Stimulated activated CD4-positive, alpha-beta T cell treated with anti-CD3 and anti-CD28 coated beads, Interleukin-12 subunit alpha, Interleukin-12 subunit beta, amount 100 ng/mL, for 48 hours (primary cell): ENCODE measurements at places on chromosomes 1 and 21.

- no peak for DNase-seq
Measured at GRCh38 chr1:200629876-200630514, 9.4 kb upstream of the KIF14 start.

- DNase-seq = no peak
Measured at GRCh38 chr1:64955097-64956009, 11.0 kb downstream of the JAK1 start.

- DNase-seq = no peak
Measured at GRCh38 chr1:151574575-151575529, 34.7 kb downstream of the TUFT1 start.

GRCh38 chr1:158976219-158976618 is 33.5 kb upstream of the IFI16 start:
- no peak for DNase-seq

DNA sequence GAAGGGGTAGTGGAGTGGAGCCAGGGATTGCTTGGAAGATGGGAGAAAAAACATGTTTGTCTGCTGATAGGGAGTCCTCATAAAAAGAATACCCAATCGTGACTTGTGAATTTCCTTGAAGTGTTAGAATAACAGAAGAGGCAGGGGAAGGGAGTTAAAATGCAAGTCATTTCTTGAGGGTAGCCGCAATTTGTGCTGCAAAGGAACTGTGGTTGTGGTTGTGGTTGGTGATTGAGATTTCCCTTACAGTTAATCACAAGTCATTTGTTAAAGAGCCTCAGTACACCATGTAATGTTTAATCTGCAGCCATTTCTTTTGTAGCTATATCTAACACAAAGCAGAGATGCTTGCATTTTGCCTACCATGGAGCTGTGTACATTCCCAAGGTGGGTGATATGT is 38.5 kb upstream of the EGLN1 start:
- DNase-seq = peak; percentile 66

DNA sequence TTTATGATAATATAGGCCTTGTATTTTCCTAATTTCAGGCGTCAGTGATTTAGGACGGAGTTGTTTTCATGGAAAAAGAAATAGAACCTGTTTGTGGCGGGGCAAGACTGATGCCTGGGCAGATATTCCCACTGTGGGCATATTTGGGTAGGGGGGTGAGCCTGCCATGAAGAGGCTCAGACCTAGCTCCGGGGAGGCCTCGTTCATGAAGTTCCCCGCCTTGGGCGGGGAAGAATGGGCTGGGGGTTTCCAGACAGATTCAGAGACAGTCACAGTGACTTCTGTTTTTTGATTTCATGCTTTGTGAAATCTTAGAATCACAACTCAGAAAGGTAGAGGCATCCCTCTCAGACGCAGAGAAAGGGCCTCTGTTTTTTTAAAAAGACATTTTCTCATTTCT is 36.1 kb downstream of the RUNX3 start:
- DNase-seq = no peak

- no peak for DNase-seq
Measured at GRCh38 chr1:76122271-76122670, 47.7 kb downstream of the ST6GALNAC3 start.

DNA sequence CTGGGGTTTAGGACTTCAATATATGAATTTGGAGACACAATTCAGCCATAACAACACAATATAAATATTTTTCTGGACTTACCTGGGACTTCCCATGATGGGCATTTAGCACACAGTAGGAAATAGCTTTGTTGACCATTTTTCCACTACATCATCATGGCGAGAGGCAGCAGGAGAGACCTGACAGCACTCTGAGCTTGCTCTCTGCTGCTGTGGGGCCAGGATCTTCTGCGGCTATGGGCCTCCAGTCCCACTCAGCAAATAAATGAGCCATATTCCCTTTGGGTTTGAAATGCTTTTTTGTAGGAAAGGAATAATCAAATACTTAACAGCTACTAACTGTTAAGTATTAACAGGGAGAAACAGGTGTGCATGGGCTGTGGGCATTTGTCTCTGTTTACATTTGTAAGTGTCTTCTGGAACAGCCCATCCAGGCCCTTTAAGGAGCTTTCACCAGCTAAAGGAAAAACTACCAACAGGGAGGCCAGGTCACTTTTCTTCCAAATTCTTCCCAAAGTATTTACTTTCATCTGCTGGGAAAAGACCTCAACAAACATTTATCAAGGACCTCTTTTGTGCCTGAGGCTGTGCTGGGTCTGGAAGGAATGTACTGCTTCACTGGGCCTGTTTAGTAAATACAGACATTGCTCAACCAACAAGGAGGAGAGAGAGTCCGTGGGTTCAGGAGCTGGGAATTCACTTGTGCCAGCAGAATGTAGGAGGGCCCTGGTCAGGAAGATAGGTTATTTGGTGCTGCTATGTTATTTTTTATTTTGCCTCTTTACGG is 133.2 kb downstream of the LRIG2 start:
- DNase-seq = no peak

- DNase-seq = no peak
Measured at GRCh38 chr1:19786988-19787423, 12.7 kb downstream of the TMCO4 start.

DNA sequence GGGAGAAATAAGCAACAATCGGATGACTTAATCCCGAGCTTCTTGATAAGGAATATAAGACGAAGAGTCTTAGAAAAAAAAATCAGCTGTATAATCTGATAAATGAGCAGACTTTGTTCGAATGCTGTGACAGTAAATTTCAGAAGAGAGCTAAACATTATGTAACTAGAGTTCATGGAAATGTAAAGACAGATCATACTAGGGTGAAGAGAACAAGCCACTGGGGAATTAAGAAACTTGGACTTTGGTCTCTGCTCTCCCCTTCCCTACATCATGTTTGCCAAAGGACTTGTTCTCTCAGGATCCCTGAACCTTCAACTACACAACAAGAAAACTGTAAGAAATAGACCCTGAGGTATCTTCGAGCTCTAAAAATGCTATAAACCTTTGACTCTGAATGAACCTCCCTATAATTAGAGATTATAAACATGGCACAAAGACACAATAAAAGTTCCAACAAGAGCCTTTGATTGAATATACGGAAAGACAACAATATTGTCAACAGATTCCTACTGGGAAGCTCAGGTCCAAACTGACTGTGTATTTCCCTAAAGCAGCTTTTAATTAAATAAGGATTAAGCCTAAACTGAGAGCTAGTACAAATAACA is 27.5 kb downstream of the FRRS1 start:
- DNase-seq = no peak

DNA sequence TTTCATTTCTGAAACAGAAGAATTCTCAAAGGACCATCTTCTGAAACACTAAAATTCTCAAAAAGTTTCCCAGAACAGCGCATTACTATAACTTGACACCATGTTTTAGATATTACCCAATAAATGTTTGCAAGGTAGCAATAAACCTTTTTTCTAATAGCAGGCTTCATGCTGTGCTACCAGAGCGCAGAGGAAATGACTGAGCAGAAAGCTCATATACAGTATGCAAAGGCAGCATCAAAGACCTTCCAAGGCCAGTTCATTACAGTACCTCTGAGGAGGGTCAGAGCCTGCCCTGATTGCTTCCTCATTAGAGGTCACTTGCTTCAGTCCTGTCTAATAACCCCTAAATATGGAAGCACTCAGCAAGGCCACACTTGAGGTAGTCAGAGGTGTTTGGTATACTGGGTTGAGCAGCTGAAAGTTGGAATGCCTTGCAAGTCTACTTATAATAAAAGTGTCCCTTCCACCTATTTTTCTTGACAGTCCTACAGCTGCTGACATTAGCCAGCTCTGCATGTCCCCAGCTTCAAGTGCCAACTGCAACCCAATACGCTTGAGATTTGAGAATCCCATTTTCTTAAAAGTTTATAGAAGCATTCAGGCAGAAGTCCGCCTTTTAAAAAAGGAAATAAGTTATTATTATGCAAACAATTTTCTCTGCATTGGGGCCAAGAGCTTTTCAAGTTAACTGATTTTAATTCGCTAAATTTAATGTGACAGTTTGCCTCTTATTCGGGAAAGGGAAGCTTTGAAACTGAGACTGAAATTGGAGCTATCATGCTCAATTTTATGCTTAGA is 207.2 kb downstream of the ZC3H11B start:
- DNase-seq = no peak

DNA sequence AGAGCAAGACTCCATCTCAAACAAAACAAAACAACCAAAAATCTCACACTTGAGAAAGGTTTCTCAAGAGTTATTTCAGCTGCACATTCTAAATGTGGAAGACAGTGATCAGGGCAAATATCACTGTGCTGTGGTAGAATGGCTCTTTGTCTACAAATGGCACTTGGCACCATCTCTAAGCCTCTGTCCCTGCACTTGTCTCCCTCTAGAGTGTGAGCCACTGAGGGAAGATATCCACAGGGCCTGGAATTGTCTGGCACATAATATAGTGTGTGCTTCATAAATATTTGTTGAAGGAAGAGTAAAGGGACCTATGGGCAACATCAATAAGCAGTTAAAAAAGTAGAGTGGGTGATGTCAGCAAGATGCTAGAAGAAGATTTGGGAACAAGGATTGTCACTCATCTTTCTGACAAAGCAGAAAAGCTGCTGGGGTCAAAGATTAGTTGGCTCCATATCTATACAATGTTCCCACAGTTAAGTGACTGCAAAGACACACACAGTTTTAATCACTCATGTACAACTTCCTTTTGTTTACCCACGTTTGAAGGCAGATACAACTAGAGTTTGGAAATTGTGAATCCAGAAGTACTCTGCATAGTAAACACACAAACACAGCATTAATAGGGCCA is 19.1 kb downstream of the CD101 start:
- no peak for DNase-seq

GRCh38 chr1:117447661-117448060 is 80.4 kb downstream of the MAN1A2 start:
- DNase-seq = no peak

DNA sequence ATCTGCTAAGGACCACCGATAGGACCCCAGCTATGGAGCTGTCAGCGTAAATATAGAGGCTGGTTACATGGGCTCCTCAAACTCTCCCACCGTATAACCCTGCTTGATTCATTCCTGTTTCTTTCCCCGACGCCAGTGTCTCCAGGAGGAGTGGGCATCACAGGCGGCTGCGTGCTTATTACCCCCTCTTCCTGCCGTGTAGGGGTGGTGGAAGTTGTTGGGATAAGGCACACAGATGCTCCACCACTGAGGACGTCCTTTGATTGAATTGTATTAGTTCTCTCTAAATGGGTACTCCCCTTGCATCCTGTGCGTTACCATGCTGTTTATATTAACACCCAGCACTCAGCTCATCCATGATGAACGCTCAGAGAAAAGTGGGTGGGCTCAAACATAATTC is 104.6 kb downstream of the ZBTB18 start:
- no peak for DNase-seq

GRCh38 chr1:37479255-37480124 is 5.1 kb downstream of the ZC3H12A start:
- DNase-seq = peak; percentile 88

DNA sequence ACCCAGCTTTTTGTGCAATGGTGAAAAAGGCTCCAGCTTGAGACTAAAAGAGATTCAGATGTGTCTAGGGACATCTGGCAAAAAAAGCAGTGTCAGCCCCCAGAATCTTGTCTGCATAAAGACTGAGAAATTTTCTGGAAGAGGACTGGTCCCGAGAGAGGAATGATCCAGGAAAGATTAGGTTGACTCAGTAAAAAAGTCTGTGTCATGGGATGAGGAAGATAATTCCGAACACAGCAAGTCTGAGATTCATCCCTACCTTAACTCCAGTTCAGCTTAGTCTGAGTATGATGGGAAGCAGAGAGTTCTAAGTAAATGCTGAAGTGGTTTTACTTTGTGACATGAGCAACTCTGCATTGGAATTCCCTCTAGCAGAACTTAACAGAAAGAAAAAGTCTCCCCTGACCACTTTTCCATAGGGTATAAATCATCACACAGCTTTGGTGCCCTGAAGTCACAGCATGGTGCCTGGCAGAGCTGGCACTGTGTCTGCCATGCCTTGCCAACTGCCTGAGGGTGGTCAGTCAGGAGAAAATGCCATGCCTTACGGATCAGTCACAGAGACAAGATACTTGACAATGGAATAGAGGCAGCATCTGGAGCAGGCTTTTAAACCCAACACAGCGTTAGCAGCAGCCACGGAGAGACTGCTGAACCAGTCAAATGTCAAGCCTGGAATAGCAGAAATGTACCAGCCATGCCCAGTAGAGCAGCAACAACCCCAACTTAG is 153.4 kb downstream of the ZC3H11B start:
- DNase-seq = no peak

DNA sequence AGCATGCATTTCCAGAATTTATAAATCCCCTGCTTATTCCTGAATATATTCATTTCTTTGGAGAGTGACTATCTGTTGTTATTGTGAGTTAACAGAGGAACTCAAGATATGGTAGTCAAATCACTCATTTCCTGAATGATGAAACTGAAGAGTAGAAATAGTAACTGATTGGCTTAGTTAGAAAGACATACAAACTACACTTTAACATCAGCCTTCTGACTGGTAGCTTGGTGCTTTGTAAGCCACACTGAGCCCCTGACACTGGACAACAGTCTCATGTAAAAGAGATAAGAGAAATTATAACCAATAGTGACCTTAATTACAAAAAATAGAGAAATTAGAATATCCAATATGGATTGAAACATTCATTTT is 4.8 kb downstream of the GBP7 start:
- DNase-seq = no peak

GRCh38 chr21:41733951-41734689 is 32.7 kb downstream of the RIPK4 start:
- DNase-seq = no peak

DNA sequence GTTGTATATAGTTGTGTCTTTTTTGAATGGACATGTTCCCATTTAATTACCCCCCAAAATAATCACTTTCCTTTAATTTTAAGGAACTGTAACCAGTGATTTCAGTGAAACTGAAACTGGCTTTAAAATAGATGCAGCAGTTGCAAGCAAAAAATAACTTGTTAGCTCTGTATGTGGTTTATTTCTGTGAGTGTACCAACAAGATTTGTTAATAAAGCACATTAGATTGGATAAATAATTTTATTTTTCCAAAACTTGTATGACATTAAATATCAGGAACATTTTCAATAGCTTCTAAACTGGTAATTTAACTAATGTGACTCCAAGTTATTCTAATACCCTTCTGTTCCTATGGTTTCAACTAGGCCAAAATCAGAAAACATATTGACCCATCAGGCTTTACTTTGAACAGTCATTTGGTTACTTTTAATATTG is 184.3 kb upstream of the CACYBP start:
- no peak for DNase-seq

DNA sequence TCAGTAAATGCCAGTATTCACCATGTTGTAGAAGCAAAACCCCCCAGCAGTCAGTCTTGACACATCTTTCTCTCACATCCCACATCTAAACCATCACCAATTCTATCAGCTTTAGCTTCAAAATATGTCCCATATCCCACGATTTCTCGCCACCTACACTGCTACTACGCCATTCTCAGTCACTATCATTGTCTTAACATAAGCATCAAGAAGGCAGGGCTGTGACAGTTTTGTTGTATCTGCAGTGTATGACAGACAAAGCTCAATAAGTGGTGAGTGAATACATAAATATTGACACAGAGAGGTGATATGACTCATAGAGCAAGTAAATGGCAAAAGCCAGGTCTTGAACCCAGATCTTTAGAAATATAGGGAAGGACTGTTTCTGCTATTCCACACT is 59.9 kb downstream of the JAK1 start:
- peak; percentile 27 for DNase-seq
